NCI-H1417 treated with DMSO at 0.1 percent for 48 hours (cell line): ENCODE measurements at places on chromosomes 6 and 20.

GRCh38 chr20:36989797-36990196, 38.3 kb upstream of the SAMHD1 start:
- no peak for DNase-seq

- DNase-seq, result no peak
These were observed 52.1 kb downstream of the PTPN1 start for GRCh38 chr20:50562262-50562701.

DNA sequence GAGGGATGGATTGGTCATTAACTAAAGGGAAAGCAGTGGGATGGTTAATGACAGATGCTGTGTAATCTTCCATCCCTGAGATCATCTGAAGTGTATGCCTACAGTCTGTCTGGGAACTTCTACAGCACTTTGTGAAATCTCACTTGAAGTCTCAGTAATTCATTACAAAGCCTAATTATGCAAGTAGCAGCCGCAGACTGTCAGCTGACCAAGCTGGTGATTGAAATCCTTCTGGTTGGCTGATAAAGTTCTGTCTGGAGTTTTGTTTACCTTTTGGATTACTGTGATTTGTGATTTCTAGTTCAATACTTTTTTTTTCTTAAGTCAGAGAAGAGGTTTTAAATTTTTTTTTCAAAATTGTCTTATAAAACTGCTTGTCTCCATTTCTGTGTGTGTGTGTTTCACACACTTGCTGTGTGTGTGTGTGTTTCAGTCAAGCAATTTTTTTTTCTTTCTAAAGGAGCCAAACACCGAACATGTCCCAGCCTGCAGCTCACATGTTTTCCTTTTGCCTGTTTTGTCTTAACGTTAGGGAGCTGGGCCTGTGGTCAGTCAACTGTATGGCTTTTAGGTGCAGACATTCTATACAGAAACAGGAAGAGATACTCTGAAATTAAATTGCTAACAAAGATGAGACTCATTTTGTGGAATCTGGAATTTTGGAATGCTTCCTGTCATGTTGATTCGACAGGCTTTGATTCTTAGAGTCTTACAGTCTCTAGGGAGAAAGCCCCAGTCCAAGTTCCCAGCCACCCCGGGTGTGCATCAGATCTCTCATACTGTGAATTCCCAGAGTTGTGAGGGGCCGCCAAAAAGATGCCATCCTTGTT, 28.5 kb upstream of the ADGRF4 start:
- no peak for DNase-seq

DNA sequence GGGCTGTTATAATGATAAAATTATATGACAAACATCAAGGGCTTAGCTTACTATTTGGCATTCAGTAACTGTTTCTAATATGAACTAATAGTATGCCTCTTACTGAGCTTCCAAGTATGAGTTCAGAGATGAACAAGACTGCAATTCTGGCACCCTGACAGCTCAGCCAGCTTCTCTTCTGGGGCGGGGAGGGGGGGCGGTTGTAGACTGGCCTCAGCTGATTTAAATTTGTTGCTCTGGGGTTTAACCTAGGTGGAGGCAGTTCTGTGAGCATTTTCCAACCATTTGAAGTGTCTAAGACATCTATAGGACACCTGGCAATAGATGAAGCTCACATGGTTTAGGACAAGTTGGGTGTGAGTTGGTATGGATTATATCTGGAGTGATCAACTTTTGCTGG, 401.9 kb downstream of the QKI start:
- DNase-seq, result no peak

GRCh38 chr6:82711105-82711827, 347.6 kb downstream of the TPBG start:
- DNase-seq, result no peak

DNA sequence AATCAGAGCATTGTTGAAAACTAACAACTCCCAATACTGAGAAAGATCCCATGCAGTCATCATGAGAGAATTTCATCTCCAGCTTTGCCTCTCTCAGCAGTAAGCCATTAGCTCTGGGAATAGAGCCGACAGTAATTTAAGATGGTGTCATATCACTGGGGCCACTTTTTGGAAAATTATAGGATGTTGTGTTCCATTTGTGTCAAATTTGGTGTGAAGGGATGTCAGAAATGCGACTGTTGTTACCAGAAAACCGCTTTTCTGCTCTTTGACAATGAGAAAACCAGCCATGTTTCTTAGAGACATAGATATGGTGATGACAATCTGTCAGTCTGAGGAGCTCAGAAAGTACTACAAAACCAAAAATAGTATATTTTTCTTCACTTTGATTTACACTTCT, 106.3 kb upstream of the KHDRBS2 start:
- no peak for DNase-seq

DNA sequence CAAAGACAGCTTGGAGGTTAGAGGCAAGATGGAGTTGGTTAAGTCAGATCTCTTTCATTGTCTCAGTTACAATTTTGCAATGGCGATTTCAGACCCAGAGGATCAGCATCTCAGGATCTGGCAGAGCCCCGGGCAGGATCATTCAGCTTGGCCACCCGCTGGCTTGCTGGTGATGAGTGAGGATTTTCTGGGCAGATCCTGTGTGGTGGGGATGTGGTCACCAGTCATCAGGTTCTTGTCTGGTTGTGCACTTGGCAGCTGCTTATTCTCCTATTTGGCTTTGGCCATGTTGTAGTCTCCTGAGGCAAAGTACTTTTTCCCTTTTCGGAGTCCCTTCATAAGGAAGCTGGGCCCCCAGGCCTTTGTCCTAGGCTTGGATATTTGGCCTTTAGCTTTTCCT, 953.9 kb downstream of the KIF16B start:
- DNase-seq, result no peak

DNA sequence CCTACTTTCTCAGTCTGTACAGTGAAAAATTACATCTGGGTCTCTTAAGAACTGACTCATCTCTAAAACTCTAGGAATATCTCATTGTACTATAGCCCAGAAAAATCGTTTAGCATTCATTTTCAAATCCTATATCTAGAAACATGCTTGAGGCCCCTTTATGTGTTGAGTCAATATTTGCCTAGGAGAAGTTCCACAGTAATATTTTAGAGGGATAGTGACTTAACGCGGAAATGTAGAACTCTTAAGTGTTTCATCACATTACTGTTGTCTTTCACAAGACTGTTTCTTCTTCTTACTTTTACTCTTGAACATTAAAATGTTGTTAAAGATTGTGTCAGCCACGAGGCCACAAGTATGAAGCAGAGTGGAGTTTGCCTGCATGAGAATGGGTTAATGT, 23.0 kb upstream of the MYLIP start:
- no peak for DNase-seq

GRCh38 chr6:133047065-133047665, 194.0 kb upstream of the EYA4 start:
- DNase-seq, result no peak

DNA sequence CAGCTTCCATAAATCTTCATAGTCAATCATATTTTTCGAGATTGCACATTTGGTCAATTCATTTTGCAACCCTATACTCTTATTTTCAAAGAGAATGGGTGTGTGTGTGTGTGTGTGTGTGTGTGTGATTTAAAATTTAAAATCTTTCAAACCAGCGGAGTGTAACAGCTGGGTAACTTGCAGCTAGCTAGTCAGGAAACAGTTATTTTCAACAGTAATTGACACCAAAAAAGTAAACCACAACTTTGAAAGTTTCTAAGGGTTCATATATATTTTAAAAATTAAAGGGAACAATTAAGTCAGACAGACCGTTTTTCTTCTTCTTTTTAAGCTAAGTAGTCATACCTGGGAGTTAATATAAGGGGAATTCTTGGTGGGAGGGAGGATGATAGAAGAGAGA, 57.0 kb downstream of the PRR18 start:
- DNase-seq, result no peak

GRCh38 chr6:64803470-64804166, 903.4 kb downstream of the EYS start:
- DNase-seq, result no peak

DNA sequence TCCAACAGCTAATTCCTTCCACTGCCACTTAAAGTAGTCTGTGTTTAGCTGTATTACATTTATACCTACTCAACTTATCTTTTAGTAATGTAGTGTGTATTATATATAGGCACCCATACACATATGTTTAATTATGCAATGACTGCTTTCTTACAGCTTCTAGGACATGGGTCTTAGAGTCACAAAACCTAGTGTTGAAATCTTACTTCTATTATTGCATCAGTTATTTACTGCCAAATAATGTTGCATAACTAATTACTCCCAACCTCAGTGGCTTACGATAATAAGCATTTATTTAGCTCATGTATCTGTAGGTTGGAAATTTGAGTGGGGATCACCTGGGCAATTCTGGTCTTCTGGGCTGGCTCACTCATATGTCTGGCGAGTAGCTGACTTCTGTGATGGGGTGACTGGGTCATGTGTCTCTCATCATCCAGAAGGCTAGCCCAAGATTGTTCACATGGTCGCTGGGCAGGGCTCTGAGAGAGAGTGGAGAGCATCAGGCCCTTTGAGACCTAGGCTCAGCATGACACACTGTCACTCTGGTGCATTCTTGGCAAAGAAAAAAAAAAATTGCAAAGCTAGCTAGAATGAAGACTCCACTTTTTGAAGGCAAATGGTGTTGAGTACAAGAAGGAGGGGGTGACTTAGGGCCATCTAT, 187.0 kb downstream of the PLCB1 start:
- no peak for DNase-seq
